ENCODE measurements at places on chromosomes 3 and 15. TPM values are rescaled to one million over a fixed set of nuclear protein-coding genes. Genes with fewer than 3 reads are reported as not detected.

Gene TRPC1
- total RNA-seq: 8.8 TPM

Gene SNX22
- total RNA-seq: 0.33 TPM

DNA sequence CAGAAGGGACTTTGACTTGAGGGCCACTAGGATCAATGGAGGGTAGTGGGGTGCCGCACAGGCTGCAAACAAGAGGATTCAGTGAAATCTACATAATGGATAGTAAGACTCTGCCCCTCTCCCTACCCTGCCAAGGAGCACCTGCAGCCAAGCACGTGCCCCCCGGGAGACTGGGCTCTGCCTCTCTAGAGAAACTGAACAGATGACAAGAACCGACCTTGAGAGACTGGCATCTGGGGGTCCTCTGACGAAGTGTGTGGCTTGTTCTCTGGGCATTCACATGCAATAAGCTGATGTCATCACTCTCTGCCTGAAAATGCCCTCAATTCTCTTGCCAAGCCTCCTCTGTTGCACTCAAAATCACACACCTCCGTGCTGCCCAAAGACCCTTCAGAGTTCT, 132.3 kb downstream of the FAM43A start:
- no peaks in the 10 kb centered on the region for H3K4me1 ChIP-seq
- H3K4me3 ChIP-seq: no peak overlapping the region
- DNase-seq: no peak
- no peaks in the 10 kb centered on the region for H3K36me3 ChIP-seq
- no peak overlapping the region for H3K27ac ChIP-seq

DNA sequence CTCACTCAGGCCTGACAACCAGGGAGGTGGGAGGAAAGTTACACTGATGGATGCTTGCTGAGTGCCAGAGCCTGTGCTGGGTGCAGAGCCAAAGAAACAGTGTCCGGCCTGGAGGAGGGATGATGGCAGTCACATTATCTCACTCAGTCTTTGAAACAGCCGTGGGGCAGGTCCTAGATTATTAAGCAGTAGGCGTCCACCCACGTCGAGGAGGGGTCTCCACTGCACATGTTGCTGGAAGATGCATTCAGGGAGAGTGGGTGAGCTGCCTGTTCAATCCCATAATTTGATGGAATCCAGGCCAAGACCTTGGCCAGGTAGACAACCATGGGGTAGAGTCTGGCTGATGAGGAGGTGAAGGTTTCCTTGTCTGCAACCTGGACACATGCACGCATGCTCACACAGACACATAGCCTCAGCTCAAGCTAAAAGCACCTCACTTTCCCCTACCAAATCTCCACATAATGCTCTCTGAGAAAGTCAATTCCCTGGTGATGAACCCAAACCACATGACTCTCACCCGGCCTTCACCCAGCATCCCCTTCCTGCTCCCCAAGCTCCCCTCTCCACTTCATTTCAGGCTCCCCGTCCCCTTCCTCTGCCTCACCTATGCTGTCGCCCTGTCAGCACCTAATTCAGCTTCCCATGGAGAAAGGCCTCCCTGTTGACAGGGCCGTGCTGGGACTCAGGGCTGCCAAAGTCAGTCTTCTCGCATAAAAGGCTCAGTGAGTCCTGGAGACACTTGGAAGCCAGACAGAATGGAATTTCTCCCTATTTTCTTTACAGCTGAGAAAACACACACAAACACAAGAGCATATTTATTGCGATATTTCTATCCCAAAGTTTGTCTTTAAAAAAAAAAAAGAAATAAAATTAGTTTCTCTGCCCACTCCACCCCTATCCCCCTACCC, 29.8 kb downstream of the ACAN start:
- DNase-seq: no peak
- H3K36me3 ChIP-seq: no peaks in the 10 kb centered on the region
- no peak overlapping the region for H3K4me3 ChIP-seq
- H3K27ac ChIP-seq: no peak overlapping the region

DNA sequence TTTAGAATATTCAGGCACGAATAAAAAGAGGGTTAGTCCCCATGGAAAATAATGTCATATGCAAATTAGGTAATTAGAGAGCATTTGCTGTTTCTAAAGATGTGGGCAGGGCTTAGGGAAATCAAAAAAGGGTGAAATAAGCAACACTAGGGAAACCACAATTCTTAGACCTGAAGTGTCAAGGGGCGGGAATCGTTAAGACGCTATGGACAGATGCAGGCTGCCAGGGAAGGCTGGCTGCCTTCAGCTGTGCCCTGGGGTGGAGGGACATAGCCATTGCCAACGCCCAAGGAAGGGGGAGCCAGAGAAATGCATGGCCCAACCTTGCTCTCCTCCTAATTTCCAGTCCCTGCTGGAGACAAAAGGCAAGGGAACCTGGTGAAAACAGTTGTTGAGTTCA, 141.7 kb upstream of the PROK2 start:
- H3K4me3 ChIP-seq: no peak overlapping the region
- H3K4me1 ChIP-seq: no peaks in the 10 kb centered on the region
- DNase-seq: no peak
- no peaks in the 10 kb centered on the region for H3K27me3 ChIP-seq
- H3K36me3 ChIP-seq: no peaks in the 10 kb centered on the region
- H3K27ac ChIP-seq: no peak overlapping the region

All from CD4-positive, alpha-beta memory T cell (primary cell).